AG20443 (cell line): ENCODE measurements at places on chromosomes 4 and X.

GRCh38 chr4:64334964-64335363 lies 74.3 kb downstream of the TECRL start:
- no peak for DNase-seq

DNA sequence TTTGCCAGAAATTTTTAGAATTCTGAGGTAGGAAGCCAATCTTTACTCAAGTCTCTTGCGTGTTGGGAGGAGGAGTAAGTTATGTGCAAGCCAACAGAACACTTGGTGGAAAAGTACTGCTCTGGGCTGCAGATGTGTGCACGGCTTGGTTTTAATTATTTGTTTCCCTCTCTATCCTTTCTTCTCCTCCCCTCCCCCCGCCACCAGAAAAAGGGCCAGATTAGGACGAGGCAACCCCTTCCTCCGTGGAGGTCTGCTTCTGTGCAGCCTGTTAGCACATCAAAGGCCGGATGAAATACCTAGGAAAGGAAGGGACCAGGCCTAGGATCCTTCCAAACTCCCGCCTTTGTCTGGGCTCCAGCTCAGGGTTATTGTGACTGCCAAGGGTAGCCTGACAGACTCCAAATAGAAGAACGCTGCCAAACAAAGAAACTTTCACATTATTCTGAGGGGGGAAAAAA lies 1.0 kb upstream of the PGRMC1 start:
- peak; percentile 18 for DNase-seq

- peak; percentile 39 for DNase-seq
Measured at GRCh38 chr4:144582105-144582850, 63.7 kb upstream of the HHIP start.

DNA sequence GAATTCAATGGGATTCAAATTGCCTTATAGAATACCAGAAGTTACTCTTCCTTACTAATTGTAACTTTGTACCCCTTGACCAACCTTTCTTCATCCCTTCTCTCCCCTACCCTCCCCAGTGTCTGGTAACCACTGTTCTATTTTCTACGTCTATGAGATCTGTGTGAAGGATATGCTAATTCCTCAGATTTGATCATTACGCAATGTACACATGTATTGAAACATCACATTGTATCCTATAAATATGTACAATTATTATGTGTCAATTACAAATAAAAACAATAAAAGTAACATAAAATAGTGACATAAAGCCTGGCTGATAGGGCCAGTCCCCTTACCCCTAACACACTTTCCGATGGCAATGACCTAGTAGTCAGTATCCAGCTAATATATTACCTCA lies 95.1 kb upstream of the GRIA3 start:
- no peak for DNase-seq

DNA sequence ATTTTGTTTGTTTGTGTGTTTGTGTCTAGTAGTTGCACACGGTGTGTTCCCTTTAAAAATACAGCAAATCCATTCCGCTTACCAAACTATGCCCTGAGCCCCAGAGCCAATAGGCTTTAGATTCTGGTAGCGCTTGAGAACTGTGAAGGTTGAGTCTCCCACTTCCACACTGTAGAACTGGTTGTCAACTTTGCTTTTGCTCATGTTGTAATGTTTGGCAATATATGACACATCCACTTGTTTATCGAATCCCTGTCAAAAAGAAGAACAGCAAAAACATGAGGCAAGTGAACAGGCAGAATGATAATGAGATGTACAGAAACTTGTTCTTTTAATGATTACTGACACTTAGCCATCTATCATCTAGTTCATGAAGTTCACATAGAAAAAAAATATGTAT lies 200.6 kb downstream of the MAPK10 start:
- DNase-seq = no peak

DNA sequence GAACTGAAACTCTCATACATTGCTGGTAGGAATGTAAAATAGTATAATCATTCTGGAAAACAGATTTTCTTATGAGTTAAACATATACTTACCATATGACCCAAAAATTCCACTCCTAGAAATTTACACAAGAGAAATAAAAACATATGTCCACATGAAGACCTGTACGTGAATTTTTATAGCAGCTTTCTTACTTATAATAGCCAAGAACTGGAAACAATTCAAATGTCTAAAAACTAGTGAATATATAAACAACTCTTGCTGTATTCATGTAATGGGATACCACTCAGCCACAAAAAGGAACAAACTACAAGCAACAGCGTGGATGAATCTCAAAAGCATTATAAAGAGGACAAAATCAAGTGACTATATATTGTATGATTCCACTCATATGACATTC lies 27.5 kb downstream of the TMEM156 start:
- DNase-seq = no peak

DNA sequence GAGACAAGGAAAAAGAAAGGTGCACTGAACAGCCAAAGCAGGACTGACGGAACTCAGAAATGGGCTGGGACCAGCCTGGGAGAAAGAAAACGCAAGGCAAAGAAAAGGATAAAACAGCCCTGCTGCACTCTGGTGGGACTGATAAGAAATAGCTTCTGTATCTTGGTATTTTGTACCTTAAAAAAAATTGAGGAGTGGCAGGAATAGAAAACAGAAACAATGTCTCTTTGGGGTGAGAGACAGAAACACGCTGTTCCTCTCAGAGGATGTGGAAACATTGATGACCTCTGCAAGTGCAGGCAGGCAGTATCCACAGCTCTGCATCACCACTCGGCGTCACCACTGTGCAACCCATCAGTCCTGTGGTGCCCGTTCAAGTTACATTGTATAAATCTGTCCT lies 152.5 kb upstream of the SPRY1 start:
- no peak for DNase-seq
